CD4-positive, alpha-beta T cell (primary cell): ENCODE measurements at places on chromosomes 11 and 22. TPM values are rescaled to one million over a fixed set of nuclear protein-coding genes. Genes with fewer than 3 reads are reported as not detected.

- H3K4me1 ChIP-seq, result no peaks in the 10 kb centered on the region
- H3K27ac ChIP-seq, result no peak overlapping the region
- H3K27me3 ChIP-seq, result no peaks in the 10 kb centered on the region
- H3K36me3 ChIP-seq, result no peaks in the 10 kb centered on the region
- no peak for DNase-seq
Measured at GRCh38 chr11:39681428-39681827, 1778.0 kb downstream of the LRRC4C start.

DNA sequence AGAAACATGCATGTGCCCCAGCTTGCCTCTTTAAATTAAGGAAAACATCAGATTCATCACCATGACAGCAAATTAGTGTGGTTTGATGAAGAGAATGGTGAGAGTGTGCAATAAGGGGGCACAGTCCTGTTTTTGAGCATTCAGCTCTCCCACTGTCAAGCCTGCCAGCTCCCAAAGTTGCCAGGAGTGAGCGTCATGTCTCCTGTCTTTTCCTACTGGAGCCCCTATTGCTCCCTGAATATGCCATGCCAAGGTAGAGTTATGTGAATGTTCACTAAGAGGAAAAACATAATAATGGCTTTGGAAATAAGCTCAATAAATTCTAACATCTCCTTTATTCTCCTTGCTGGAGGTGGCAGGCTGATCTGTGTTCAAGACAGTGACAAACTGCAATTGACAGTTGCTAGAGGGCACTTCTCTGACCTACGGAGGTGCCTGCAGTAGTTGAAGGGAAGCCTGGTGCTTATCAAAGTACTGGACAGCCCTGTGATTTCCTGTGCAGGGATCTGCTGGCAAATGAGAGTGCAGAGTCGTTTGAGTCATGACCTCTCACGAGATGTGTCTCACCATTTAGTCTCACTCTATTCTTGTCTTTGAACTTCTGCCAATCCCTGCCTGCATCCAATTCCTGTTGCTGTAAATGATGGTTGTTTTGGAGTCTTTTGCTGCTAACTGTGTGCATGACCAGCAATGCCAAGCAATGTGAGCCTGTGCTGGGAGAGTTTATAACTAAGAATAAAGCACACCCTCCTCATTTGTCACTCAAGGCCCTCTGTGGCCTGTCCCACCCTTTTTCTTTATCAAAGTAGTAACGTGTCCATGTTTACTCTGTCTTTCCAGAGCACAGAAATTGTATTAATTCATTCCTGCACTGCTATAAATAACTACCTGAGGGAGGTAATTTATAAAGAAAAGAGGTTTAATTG, 34.8 kb downstream of the MRGPRX2 start:
- no peak for DNase-seq
- H3K4me3 ChIP-seq, result no peak overlapping the region
- H3K36me3 ChIP-seq, result no peaks in the 10 kb centered on the region

DNA sequence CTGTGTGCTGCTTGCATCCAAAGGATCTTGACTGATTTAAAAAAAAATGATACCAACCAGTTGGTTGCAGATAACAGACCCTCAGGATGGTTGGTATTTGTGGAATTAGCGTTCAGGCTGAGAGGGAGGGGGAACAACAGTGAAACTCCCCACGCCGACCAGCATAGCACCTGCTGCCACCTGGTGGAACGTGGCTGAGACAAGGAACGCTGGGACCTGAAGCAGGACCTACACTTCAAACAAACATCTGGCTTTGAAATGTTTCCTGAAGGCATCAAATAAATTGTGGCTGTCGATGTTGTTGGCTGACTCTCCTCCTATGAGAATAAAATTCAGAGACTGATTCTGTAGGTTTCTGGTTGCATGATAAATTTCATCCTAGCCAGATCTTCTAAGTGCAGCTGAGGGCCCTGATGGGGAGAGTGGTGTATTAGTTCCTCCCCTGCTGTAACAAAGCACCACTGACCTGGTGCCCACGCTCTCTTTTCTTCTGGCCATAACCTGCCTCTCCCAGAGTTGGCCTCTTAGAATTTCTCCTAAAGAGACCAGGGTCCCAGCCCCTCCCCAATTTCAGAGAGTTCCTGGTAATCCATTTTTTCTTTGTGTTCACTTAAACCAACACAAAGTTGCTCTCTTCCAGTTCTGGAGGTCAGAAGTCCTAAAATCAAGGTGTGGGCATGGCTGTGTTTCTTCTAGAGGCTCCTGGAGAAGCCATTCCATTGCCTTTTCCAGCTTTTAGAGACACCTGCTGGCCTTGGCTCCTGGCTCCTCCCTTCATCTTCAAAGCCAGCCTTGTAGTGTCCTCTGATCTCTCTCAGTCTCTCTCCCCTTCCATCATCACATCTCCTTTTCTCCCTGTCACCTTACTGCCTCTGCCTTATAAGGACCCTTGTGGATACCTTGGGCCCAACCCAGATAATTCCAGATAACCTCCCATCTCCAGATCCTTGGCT, 17.3 kb downstream of the APOL2 start:
- no peaks in the 10 kb centered on the region for H3K27me3 ChIP-seq
- H3K36me3 ChIP-seq, result no peaks in the 10 kb centered on the region
- H3K4me3 ChIP-seq, result no peak overlapping the region
- DNase-seq, result peak; percentile 58
- no peak overlapping the region for H3K27ac ChIP-seq

Gene SAA2
- total RNA-seq, result not detected

Gene SUSD2
- 1.5 TPM for total RNA-seq

Gene MRGPRD
- not detected for total RNA-seq

GRCh38 chr11:62124186-62125113, 639 bp downstream of the INCENP start:
- H3K4me3 ChIP-seq, result peak overlapping the region; percentile 87
- H3K4me1 ChIP-seq, result peaks cover 17% of the 10 kb centered on the region
- peaks cover 13% of the 10 kb centered on the region for H3K36me3 ChIP-seq
- no peak overlapping the region for H3K27ac ChIP-seq

DNA sequence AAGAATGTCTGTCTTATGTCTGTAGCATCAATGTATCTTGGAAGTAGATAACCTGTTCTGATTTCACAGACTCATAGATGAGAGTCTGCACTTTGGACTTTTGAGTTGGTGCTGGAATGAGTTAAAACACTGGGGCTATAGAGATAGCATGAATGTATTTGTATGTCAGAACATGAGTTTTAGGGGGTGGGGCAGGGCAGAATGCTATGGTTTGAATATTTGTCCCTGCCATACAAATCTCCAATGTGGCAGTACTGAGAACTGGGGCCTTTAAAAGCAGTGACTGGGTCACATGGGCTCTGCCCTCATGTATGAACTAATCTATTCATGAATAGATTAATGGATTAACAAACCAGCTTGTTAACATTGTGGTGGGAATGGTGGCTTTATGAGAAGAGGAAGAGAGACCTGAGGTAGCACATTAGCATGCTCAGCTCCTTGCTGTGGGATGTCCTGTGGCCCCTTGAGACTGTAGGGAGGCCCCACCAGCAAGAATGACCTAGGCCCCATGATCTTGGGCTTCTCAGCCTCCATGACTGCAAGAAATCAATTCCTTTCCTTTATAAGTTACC, 15.5 kb upstream of the OR52K1 start:
- H3K4me3 ChIP-seq, result no peak overlapping the region
- H3K27me3 ChIP-seq, result no peaks in the 10 kb centered on the region
- no peak overlapping the region for H3K27ac ChIP-seq
- no peak for DNase-seq
- H3K36me3 ChIP-seq, result no peaks in the 10 kb centered on the region

DNA sequence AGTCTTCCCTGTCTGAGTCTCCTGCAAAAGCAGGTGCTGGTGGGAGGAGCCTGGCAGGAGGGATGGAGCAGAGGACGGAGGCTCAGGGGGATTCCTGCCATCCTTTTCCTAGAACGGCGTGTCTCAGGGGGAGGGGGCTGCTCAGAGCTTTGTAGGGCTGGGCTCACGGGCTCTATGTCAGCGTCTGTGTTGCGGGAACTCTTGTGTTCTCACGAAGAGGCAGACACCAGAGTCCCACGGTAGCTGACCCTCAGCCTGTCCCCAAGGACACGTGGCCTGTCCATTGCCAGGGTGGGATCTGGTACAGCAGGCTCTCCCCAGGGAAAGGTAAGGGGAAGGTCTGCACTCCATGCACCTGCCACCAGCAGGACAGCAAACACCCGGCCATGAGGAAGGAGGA, 1505.2 kb downstream of the TBC1D22A start:
- no peaks in the 10 kb centered on the region for H3K4me1 ChIP-seq
- no peak overlapping the region for H3K4me3 ChIP-seq
- H3K36me3 ChIP-seq, result no peaks in the 10 kb centered on the region
- H3K27me3 ChIP-seq, result no peaks in the 10 kb centered on the region
- H3K27ac ChIP-seq, result no peak overlapping the region
- DNase-seq, result no peak

DNA sequence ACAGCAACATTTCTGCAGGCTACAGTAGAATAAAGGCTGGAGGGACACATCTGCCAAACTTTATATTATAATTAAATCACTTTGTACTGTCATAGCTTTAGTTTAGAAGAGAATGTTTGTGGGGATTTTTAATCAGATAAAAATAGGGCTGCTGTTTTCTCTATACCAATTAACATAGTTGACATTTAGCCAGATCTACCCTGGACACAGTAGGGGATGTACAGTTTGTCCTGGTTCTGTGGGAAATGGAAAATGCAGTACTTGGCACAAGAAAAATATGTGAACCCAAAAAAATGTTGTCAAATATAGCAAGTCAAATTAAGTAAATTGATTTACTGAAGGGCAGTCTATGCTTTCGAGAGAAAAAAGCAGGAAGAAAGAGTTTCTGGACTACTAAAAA, 20.8 kb upstream of the PICALM start:
- H3K27me3 ChIP-seq, result no peaks in the 10 kb centered on the region
- no peaks in the 10 kb centered on the region for H3K4me1 ChIP-seq
- H3K27ac ChIP-seq, result no peak overlapping the region
- no peak for DNase-seq
- H3K4me3 ChIP-seq, result no peak overlapping the region
- H3K36me3 ChIP-seq, result no peaks in the 10 kb centered on the region

DNA sequence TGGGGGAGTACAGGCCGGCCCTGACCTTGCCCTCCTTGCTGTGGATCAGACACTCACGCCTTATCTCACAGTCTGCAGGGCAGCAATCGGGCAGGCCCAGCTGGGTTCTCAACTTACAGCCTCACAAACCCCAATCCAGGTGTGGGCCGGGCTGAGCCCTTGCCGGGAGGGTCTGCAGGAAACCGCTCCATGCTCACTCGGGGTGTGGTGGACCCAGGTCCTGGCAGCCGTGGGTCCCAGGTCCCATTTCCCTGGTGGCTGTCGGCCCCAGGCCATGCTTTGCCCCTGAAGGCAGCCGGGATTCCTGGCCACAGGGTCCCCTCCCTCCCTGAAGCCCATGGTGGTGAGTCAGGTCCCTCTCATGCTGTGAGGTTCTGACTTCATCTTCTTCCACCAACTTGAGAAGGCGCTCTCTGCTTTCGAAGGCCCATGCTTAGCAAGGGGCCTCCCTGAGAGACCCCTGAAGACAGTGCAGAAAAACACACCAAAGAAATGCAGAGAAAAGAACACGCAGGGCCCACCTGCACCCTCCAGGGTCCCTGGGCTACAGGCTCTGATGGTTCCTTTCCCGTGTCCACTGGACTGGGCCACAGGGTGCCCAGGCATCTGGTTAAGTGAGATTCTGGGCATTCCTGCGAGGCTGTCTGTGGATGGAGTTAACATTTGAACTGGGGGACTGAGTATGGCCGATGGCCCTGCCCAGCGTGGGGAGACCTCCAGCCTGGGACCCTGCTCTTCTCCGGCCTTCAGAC, 588.2 kb downstream of the BRD1 start:
- no peak overlapping the region for H3K27ac ChIP-seq
- H3K36me3 ChIP-seq, result no peaks in the 10 kb centered on the region
- no peak for DNase-seq
- no peaks in the 10 kb centered on the region for H3K4me1 ChIP-seq
